Stimulated activated CD8-positive, alpha-beta memory T cell treated with anti-CD3 and anti-CD28 coated beads, Interleukin-4, amount 100 ng/mL, for 4 hours (primary cell): ENCODE measurements at places on chromosomes 5 and 9.

GRCh38 chr5:36521219-36521618 is 85.2 kb upstream of the SLC1A3 start:
- DNase-seq = no peak

- no peak for DNase-seq
Observed at GRCh38 chr5:73564018-73564417, 1.4 kb downstream of the ANKRA2 start.

DNA sequence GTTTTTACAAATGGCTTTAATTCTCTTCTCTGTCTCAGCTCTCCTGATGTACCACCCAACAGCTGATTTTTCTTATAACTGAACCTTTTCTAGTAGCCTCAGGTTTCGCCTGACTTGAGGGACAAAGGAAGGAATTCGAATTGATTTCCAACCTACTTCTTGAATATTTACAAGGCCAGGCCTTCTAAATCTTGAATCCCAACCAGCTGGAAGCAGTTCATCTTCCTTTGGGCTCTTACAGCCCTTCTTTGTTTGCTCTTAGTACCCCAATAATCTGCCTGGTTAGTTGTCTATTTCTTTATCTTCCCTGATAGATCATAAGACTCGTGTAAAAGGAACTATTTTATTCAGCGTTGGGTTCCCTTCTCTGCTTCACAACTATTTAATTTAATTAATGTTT is 95.9 kb downstream of the NLN start:
- no peak for DNase-seq

DNA sequence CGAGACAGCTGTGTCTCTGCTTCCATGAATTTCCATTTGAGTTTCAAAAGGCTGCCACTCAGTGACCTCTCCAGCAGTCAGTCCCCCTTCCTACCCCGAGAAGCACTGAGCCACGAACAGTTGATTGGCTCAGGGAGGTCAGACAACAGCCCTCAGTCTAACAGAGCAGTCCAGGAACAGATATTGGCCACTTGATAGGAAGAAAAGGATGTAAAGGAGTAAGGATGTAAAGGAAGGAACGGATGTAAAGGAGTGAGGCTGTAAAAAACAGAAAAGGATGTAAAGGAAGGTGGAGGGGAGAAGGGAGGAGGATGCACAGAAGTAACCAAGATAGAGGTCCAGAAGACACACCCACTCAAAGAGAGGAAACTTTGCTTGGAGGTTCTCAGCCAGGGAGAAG is 3.2 kb upstream of the NR4A3 start:
- no peak for DNase-seq

- no peak for DNase-seq
Observed at GRCh38 chr5:132561601-132562000, 4.8 kb downstream of the RAD50 start.

DNA sequence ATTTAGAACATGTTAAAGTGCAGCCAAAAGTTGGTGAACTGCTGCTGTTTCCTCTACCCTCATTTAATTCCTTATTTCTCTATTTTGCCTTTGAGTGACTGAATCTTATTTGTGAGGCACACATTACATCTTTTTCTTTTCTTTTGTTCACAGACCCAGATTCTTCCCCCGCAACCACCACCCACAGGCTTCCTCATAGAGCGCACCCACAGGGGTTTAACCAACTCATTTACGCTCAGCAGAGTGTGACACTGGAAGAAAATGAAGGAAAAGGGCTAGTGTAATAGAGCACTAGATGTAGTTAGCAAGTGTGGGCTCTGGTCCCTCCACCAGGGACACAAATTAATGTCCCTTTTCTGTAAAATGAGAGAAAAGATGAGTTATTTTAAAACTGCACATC is 200.7 kb downstream of the PARP8 start:
- DNase-seq = no peak

GRCh38 chr9:125820100-125820804 is 73.1 kb downstream of the PBX3 start:
- no peak for DNase-seq

DNA sequence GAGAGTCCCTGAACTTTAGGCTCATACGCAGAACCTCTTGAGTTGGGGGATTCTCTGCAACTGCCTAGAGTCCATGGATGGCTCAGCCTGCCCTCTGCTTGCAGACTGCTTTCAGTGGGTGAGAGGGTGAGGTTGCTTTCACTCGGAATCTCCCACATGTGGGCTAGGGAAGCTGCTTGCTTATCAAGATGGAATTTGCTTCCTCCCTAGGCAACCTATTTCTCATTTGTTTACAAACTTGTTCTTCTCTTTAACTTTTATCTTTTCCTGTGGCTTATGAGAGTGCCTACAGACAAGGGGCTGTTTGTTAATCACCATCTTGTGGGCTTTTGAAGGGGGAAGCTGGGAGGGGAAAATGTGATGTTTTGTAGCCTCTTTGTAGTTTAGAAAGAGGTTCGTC is 10.0 kb downstream of the TLE4 start:
- DNase-seq = no peak

GRCh38 chr9:129309906-129310305 is 131.8 kb upstream of the IER5L start:
- DNase-seq = no peak

DNA sequence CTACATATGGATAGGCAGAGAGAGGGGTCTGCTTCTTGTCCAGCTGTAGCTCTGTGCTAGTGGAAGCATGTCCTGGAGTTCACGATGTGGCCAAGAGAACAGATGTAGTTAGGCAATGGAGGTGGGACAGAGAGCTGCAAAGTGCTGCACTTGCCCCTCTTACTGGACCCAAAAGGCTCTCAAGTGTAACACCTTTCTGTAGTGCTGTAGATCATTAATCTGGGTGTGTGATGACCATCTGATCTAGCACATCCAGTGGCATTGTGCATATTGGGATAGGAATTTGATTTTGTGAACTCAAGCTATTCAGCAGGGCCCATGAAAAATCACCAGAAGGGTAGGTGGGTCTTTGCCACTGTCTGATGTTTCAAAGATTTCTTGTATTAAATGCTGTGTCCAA is 151.4 kb downstream of the KDM4C start:
- no peak for DNase-seq

GRCh38 chr9:97502984-97503861 is 1.8 kb downstream of the TMOD1 start:
- no peak for DNase-seq

DNA sequence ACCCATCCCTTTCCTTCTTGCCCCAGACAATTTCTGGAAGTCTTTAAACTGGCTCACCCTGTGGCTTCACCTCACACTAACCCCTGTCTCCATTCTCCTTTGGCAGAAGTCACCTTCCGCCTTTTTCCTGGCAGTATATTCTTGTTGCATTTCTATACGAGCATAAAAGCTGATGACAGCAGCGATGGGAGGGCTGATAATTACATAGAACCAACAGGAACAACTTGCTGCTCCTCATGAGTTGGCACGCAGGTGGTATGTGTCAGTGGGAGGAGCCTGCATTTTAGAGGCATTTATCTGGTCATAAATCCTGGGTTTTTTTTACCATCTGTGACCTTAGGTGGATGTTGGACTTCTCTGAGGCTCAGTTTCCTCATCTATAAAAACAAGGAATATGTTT is 61.4 kb upstream of the CKMT2 start:
- DNase-seq = no peak
